NK-92 treated with Interleukin-12 subunit alpha and Interleukin-12 subunit beta, amount 100 ng/mL, for 24 hours (cell line): ENCODE measurements at places on chromosomes 4 and X.

- peak; percentile 6 for DNase-seq
Observed at GRCh38 chrX:37755025-37755424, 24.8 kb upstream of the CYBB start.

DNA sequence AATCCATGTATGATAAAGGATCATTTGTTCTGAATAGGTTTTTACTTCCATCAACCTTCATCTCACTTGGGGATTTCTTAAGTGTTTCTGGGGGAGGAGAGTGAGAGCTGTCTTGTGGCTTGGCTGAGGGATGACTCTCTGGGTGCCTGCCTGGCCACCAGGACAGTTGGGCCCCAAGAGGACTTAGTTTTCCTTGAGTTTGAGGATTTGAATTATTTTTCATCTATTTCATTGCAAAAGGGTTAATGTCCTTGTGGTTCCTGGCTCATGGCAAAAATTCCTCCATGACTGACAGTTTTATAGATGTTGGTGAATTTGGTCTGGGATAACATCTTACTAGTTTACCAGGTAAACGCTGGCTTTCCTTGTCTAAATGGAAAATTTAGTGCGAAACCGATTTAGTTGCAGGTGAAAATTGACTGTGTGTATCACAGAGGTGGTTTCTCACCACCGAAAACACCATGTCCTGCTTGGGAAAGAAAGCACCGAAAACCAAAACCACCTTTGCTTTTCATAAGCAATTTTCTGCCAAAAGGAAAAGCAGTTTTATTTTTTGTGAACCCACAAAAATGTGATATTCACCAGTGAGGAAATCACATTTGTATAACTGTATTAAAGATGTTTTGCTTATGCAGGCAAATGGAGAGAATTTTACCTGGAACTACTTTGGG, 331.3 kb upstream of the SFRP2 start:
- no peak for DNase-seq

GRCh38 chr4:176444741-176445140, 125.0 kb downstream of the SPCS3 start:
- DNase-seq, result no peak

GRCh38 chr4:147453561-147454141, 27.2 kb upstream of the EDNRA start:
- no peak for DNase-seq

- DNase-seq, result no peak
Observed at GRCh38 chr4:85426366-85426765, 48.6 kb upstream of the ARHGAP24 start.

DNA sequence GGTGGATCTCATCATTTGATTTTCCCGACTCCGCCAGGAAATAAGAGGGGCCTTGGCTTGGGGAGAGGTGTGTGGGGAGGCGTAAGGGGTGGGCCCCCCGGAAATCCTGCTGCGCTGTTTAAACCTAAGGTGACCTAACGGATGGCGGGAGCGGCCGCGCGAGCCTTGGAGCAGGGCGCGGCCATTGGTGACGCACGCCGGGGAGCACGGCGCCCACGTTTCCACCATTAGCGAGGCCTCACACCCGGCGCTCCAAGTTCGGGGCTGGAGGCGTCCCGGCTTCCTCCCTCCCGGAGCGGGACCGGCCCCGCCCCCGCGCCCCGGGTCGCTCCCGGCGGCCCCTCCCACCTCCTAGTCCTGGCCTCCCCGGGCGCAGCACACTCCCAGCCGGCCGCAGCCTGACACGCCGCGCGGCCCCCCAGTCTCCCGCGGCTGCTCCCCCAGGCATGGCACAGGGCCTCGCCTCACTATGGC, at the start of gene SMS:
Gene SMS (plus strand): TSS at position 354 of the 474 bp plus-strand sequence. CDS start 116 bp downstream, at position 470.
- DNase-seq, result peak; percentile 42

GRCh38 chrX:40088299-40088625, 9.5 kb downstream of the BCOR start:
- no peak for DNase-seq

- no peak for DNase-seq
Observed at GRCh38 chr4:154983714-154984113, 202.6 kb downstream of the RBM46 start.

DNA sequence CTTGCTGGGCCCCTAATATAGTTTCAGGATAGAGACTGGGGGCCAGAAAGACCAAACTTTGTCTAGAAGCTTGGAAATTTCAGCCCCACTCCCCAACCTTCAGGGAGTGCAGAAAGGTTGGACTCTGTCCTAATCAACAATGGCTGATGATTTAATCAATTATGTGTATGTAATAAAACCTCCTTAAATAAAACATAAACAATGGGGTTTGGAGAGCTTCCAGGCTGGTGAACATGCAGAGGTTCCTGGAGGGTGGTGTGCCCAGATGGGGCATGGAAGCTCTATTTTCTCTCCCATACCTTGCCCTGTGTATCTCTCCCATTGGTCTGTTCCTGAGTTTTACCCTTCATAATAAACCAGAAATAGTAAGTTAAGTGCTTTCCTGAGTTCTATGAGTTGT, 174.2 kb downstream of the GC start:
- no peak for DNase-seq
